ENCODE measurements at places on chromosomes 7 and 10.

DNA sequence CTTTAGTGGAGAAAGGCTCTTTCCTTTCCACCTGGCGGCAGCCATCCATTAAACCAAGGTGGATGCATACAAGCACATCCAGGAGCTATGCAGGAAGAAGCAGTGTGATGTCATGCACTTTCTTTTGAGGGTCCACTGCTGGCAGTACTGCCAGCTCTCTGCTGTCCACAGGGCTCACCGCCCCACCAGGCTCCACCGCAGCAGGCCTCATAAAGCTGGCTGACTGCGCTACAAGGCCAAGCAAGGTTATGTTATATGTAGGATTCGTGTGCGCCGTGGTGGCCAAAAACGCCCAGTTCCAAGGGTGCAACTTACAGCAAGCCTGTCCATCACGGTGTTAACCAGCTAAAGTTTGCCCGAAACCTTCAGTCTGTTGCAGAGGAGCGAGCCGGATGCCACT lies 37.3 kb upstream of the TRUB1 start:
- H3K4me3 ChIP-seq: no peak overlapping the region
- no peaks in the 10 kb centered on the region for H3K27me3 ChIP-seq
- H3K4me1 ChIP-seq: no peaks in the 10 kb centered on the region
- no peaks in the 10 kb centered on the region for H3K36me3 ChIP-seq
- H3K27ac ChIP-seq: no peak overlapping the region

DNA sequence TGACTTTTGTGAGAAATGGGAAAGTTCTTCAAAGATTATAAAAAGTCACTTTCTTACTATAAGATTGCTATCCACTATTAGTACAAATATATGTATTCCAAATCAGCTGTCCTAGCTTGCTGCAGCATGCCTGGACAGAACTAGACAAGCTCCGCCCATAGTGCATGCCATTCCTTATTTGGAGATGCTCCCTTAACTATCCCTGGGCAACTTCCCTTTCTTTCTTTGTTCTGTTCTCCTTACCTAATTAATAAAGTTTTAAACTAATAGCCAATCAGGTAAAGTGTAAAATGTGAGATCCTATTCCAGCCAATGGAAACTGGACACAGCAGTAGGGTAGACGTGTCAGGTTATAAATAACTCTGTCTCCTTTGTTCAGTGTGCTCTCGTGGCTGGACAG lies 281.9 kb downstream of the CAMK1D start:
- H3K36me3 ChIP-seq: no peaks in the 10 kb centered on the region
- DNase-seq: no peak
- peaks cover 20% of the 10 kb centered on the region for H3K4me1 ChIP-seq

DNA sequence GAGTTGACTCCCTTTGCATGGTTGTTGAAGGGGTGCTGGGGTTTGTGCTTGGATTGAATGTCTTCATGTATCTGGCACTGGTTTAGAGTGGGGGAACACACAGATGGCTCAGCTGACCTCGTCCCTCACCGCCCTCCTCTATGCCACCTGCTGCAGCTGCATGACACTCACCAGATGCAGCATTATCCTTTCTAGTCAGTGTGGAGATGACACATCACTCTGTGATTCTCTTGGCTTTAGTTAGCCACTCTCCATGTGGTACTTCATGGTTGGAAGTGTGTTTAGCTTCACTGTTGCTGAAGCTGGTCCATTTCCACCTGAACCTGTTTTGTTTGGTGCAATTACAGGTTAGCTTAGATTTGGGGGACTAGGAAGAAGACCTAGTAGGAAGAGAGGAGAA lies 56.3 kb upstream of the BMPER start:
- H3K36me3 ChIP-seq: no peaks in the 10 kb centered on the region
- no peaks in the 10 kb centered on the region for H3K4me1 ChIP-seq
- H3K27ac ChIP-seq: no peak overlapping the region
- H3K27me3 ChIP-seq: no peaks in the 10 kb centered on the region
- no peak for DNase-seq

DNA sequence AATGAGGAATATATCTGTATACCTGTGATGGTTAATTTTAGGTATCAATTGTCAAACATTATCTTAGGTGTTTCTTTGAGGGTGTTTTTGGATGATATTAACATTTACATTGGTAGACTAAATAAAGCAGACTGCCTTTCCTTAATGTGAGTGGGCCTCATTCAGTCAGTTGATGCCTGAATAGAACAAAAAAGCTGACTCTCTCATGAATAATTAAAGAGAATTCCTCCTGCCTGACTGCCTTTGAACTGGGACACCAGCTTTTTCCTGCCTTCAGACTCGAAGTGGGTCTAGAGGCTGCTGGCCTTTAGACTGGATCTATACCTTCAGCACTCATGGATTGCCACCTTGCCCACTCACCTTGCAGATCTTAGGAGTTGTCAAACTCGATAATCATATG lies 117.9 kb upstream of the TMEM168 start:
- H3K27me3 ChIP-seq: no peaks in the 10 kb centered on the region
- H3K27ac ChIP-seq: no peak overlapping the region
- H3K4me1 ChIP-seq: no peaks in the 10 kb centered on the region
- no peaks in the 10 kb centered on the region for H3K36me3 ChIP-seq
- H3K4me3 ChIP-seq: no peak overlapping the region
- no peak for DNase-seq

DNA sequence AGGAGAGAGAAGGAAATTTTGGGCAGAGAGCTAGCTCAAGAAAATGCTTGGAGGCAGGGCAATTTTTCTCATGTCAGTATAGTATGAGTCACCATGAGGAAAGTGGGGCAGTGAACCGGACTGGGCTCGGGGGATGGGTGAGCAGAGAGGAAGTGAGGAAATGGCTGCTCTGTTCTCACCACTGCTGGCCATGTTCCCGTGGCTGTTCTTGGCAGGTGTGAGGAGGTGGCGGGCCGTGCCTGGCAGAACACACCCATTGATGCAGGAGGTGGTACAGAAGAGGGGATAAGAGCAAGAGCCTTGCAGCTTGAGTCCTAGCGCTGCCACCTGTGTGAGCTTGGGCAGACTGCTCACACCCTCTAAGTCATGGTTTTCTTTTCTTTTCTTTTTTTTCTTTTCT lies 304.4 kb upstream of the LYZL1 start:
- H3K27ac ChIP-seq: no peak overlapping the region
- no peak for DNase-seq
- no peaks in the 10 kb centered on the region for H3K36me3 ChIP-seq
- no peaks in the 10 kb centered on the region for H3K4me1 ChIP-seq

Measured in CD4-positive, alpha-beta memory T cell (primary cell).